ENCODE measurements at places on chromosomes 4 and X. TPM values are rescaled to one million over a fixed set of nuclear protein-coding genes. Genes with fewer than 3 reads are reported as not detected.

Gene DCHS2
- total RNA-seq, result 0.50 TPM

Gene GAGE12E
- not detected for total RNA-seq

Gene GRSF1
- 30.4 TPM for total RNA-seq

Gene TIMP1
- 18.0 TPM for total RNA-seq

Gene MAGEB10
- total RNA-seq, result not detected

Gene MCTS1
- total RNA-seq, result 17.2 TPM

Gene PABPC4L
- total RNA-seq, result 0.25 TPM

Gene C4orf54
- under 0.01 TPM for total RNA-seq

DNA sequence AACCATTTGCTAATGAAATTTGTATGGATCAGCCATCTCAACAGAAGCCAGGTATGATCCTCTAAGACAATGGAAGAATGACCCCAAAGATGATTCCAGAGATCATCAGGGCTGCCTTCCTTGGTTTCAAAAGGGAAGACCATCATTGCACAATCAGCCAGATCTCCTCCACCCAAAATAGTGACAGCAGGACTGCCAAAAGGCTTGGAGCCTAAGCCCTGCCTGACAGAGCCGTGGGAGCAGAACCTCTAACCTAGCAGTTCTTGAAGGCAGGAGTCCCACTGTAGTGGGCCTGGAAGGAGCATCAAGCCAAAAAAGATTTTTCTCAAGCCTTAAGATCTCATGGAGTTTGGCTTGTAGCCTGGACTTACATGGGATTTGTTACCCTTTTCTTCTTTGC lies 226.0 kb downstream of the RASL11B start:
- no peak overlapping the region for H3K27ac ChIP-seq
- no peak for DNase-seq
- no peak overlapping the region for H3K4me3 ChIP-seq
- H3K4me1 ChIP-seq, result no peaks in the 10 kb centered on the region
- H3K27me3 ChIP-seq, result no peaks in the 10 kb centered on the region

GRCh38 chr4:7779432-7779768 lies 160.3 kb downstream of the AFAP1 start:
- no peaks in the 10 kb centered on the region for H3K27me3 ChIP-seq
- no peaks in the 10 kb centered on the region for H3K36me3 ChIP-seq
- H3K4me3 ChIP-seq, result no peak overlapping the region
- H3K4me1 ChIP-seq, result no peaks in the 10 kb centered on the region

GRCh38 chr4:94595013-94595412 lies 143.3 kb downstream of the PDLIM5 start:
- H3K4me3 ChIP-seq, result no peak overlapping the region
- no peak for DNase-seq
- peaks cover 2% of the 10 kb centered on the region for H3K36me3 ChIP-seq
- no peaks in the 10 kb centered on the region for H3K27me3 ChIP-seq
- no peak overlapping the region for H3K27ac ChIP-seq

DNA sequence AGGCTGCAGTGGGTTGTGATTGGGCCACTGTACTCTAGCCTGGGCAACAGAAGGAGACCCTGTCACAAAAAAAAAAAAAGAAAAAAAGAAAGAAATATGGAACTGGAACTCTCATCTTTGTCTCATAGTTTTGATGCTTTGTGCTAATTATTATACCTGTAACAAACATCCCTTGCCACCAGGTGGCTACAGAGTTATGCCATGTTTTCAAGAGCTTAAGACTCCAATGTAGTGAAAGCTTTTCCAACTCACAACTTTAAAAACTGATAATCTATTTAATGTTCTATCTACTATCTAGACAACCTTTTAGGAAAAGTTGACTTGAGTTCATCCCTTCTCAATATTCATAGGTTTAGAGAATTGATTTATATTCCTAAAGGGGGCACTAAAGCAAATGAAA lies 42.4 kb downstream of the HTR2C start:
- H3K4me1 ChIP-seq, result no peaks in the 10 kb centered on the region
- no peaks in the 10 kb centered on the region for H3K36me3 ChIP-seq
- H3K4me3 ChIP-seq, result no peak overlapping the region
- no peaks in the 10 kb centered on the region for H3K27me3 ChIP-seq

DNA sequence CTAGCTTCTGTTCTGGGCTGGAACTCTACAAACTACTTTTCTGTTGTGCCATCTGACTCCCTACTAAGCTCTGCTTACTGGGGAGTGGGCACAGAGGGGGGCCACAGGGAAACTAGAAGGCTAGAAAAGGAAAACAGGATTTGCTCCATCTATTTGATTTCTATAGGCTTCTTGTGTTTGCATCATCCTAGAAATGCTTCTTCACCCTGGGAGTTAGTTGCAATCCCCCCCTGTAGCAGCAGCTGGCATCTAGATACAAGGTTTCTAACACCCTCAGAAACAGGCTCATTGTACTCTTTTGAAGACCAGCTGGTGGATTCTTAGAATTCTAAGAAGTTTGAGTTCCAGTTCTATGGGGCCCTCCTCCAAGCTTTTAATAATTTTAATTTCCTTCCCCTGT lies 213.4 kb downstream of the TMA16 start:
- H3K27ac ChIP-seq, result no peak overlapping the region
- no peak overlapping the region for H3K4me3 ChIP-seq
- no peaks in the 10 kb centered on the region for H3K27me3 ChIP-seq
- H3K36me3 ChIP-seq, result no peaks in the 10 kb centered on the region

- H3K27me3 ChIP-seq, result no peaks in the 10 kb centered on the region
- H3K27ac ChIP-seq, result no peak overlapping the region
- H3K36me3 ChIP-seq, result no peaks in the 10 kb centered on the region
- no peak overlapping the region for H3K4me3 ChIP-seq
- no peak for DNase-seq
Measured at GRCh38 chrX:13001961-13002671, 27.2 kb downstream of the TMSB4X start.

- no peak overlapping the region for H3K4me3 ChIP-seq
- H3K4me1 ChIP-seq, result peaks cover 2% of the 10 kb centered on the region
- DNase-seq, result peak; percentile 46
- no peaks in the 10 kb centered on the region for H3K36me3 ChIP-seq
Measured at GRCh38 chr4:81600520-81601357, 129.0 kb upstream of the RASGEF1B start.

- no peak overlapping the region for H3K27ac ChIP-seq
- no peaks in the 10 kb centered on the region for H3K36me3 ChIP-seq
- H3K4me1 ChIP-seq, result peaks cover 2% of the 10 kb centered on the region
- no peak for DNase-seq
- no peaks in the 10 kb centered on the region for H3K27me3 ChIP-seq
Measured at GRCh38 chr4:144584428-144584827, 61.5 kb upstream of the HHIP start.

GRCh38 chr4:11724731-11725130 lies 296.0 kb upstream of the HS3ST1 start:
- H3K4me1 ChIP-seq, result no peaks in the 10 kb centered on the region
- no peak overlapping the region for H3K27ac ChIP-seq
- H3K4me3 ChIP-seq, result no peak overlapping the region

- no peak for DNase-seq
- H3K4me1 ChIP-seq, result no peaks in the 10 kb centered on the region
- H3K27ac ChIP-seq, result no peak overlapping the region
- H3K4me3 ChIP-seq, result no peak overlapping the region
Measured at GRCh38 chrX:103101299-103102042, 8.5 kb upstream of the NXF3 start.

GRCh38 chr4:8516061-8516573 lies 64.1 kb upstream of the GPR78 start:
- H3K36me3 ChIP-seq, result no peaks in the 10 kb centered on the region
- no peaks in the 10 kb centered on the region for H3K4me1 ChIP-seq
- no peak overlapping the region for H3K4me3 ChIP-seq
- H3K27ac ChIP-seq, result no peak overlapping the region
- no peaks in the 10 kb centered on the region for H3K27me3 ChIP-seq
- no peak for DNase-seq

- no peak for DNase-seq
- no peaks in the 10 kb centered on the region for H3K36me3 ChIP-seq
- no peaks in the 10 kb centered on the region for H3K4me1 ChIP-seq
- H3K27me3 ChIP-seq, result no peaks in the 10 kb centered on the region
- no peak overlapping the region for H3K27ac ChIP-seq
- H3K4me3 ChIP-seq, result no peak overlapping the region
Measured at GRCh38 chrX:135484641-135485289, 35.7 kb upstream of the INTS6L start.

GRCh38 chrX:136607236-136607635 lies 40.7 kb upstream of the CD40LG start:
- H3K36me3 ChIP-seq, result no peaks in the 10 kb centered on the region
- DNase-seq, result no peak
- no peak overlapping the region for H3K4me3 ChIP-seq
- no peak overlapping the region for H3K27ac ChIP-seq
- H3K4me1 ChIP-seq, result no peaks in the 10 kb centered on the region
- H3K27me3 ChIP-seq, result no peaks in the 10 kb centered on the region

DNA sequence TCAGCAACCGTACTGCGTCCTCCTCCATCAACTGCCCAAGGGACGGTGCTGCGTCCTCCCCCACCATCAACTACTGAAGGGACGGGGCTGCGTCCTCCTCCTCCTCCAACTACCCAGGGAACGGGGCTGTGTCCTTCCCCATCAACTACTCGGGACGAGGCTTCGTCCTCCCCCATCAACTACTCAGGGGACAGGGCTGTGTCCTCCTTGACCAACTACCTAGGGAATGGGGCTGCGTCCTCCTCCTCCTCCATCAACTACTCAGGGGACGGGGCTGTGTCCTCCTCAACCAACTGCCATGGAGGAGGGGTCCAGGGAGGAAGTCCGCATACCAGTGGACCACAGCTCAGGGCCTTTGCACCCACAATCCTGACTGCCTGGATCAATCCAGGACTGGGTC lies 24.4 kb downstream of the PPP2R3B start:
- H3K4me1 ChIP-seq, result no peaks in the 10 kb centered on the region
- peaks cover 3% of the 10 kb centered on the region for H3K36me3 ChIP-seq
- no peak overlapping the region for H3K27ac ChIP-seq
- H3K27me3 ChIP-seq, result no peaks in the 10 kb centered on the region
- DNase-seq, result no peak
- no peak overlapping the region for H3K4me3 ChIP-seq

- no peak for DNase-seq
- H3K4me1 ChIP-seq, result no peaks in the 10 kb centered on the region
Measured at GRCh38 chrX:113868177-113868576, 715.7 kb upstream of the HTR2C start.

- no peak overlapping the region for H3K4me3 ChIP-seq
- H3K27ac ChIP-seq, result no peak overlapping the region
- no peaks in the 10 kb centered on the region for H3K4me1 ChIP-seq
- no peak for DNase-seq
- no peaks in the 10 kb centered on the region for H3K27me3 ChIP-seq
Measured at GRCh38 chrX:153714256-153714655, 9.9 kb downstream of the BCAP31 start.

DNA sequence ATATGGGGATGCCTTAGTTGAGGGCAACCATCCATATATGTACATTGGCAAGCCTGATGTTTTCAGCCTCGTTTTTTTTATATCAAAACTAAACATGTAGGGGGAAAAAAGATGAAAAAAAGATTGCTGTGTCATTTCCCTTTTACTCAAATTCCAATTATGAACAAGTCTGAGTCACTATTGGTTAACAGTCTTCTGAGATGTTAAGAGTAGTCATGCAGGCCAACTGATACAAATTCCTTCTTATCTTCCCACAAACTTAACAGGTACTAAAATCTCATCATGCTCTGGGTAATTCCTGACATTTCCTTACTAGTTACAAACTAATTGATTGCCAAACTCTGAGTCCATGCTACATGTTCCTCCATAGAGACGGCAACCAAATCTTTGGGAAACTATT lies 222.1 kb downstream of the FRMPD4 start:
- H3K4me1 ChIP-seq, result no peaks in the 10 kb centered on the region
- H3K27me3 ChIP-seq, result no peaks in the 10 kb centered on the region
- no peaks in the 10 kb centered on the region for H3K36me3 ChIP-seq
- no peak overlapping the region for H3K27ac ChIP-seq
- no peak overlapping the region for H3K4me3 ChIP-seq

- no peaks in the 10 kb centered on the region for H3K27me3 ChIP-seq
- DNase-seq, result no peak
- H3K4me3 ChIP-seq, result no peak overlapping the region
- H3K4me1 ChIP-seq, result no peaks in the 10 kb centered on the region
- no peak overlapping the region for H3K27ac ChIP-seq
- no peaks in the 10 kb centered on the region for H3K36me3 ChIP-seq
Measured at GRCh38 chr4:27835851-27836250, 975.2 kb downstream of the STIM2 start.
